ENCODE measurements at places on chromosomes 13 and 19.

- no peak for DNase-seq
These were observed 528 bp upstream of the CHST8 start for GRCh38 chr19:33621065-33621785.

GRCh38 chr19:37691881-37692504 lies 27.6 kb downstream of the ZNF607 start:
- DNase-seq = peak; percentile 51

GRCh38 chr13:111225810-111226546 lies 94.5 kb upstream of the TEX29 start:
- DNase-seq = no peak

GRCh38 chr13:98892821-98893220 lies 85.0 kb downstream of the DOCK9 start:
- DNase-seq = no peak

GRCh38 chr19:52007806-52008557 lies at the start of gene ZNF615:
Gene ZNF615, minus strand, starts transcription at chr19:52008211. Its CDS starts 4,500 bp downstream, at chr19:52003711.
- peak; percentile 76 for DNase-seq

DNA sequence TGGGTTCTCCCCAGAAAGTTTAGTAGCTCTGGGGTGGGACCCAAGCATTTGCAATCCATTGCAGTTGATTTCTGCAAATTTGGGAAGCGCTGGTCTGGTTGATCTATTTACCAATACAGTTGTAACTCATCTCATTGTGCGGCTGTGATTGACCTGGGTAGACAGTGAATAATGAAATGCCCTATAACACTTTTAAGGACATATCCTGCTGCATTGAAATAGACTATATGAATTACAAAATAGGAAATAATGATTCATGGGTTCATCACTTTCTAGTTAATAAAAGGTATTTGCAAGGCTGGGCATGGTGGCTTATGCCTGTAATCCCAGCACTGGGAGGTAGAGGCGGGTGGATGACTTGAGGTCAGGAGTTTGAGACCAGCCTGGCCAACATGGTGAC lies 59.0 kb upstream of the FARP1 start:
- no peak for DNase-seq

- DNase-seq = no peak
These were observed 487 bp downstream of the RPS5 start for GRCh38 chr19:58387338-58388174.

- DNase-seq = no peak
These were observed 867 bp downstream of the WBP4 start for GRCh38 chr13:41061914-41062837.

DNA sequence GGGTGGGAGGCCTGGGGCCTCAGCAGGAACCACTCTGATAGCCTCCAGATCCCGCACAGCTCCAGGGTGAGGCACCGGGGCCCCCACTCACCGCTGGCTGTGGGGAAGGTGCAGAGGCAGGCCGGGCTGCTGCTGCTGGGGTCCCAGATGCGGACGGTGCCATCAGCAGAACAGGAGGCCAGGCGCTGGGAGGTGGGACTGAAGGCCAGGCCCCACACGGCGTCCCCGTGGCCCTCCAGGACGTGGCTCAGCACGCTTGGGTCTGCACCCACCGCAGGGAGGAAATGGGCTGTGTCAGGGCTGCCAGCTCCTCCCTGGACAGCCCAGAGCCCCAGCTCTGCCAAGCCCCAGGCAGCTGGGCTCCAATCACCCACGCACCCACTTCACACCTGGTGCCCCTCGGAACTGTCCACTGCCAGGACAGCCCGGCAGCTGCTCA lies 6.1 kb upstream of the PRKD2 start:
- no peak for DNase-seq

GRCh38 chr13:38952827-38953226 lies 37.8 kb downstream of the STOML3 start:
- DNase-seq = no peak

GRCh38 chr19:827314-827709 lies 325 bp upstream of the AZU1 start:
- DNase-seq = no peak

DNA sequence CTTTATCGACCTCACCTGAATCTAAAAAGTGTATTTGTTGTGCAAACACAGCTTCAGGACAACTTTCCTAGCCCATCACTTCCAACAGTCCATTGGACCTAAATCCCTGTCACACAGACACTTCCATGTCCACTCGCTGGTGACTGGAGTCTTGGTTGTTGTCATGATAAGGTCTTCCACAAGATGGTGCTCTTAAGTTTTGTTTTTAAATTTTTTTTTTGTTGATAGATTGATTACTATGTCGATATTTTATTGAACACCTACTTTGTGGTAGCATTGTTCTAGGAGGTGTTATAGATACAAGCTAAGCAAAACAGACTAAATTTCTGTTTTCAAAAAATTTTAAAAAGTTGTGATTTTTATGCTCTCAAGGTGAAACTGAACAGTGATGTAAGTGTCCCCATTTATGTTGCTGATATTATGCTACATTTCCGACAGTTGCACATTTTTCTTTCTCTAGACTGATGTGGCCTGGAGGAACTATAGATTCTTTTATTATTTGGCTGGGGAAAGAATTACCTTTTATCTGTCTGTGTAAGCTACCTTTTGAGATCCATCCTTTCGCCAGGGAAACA lies 8.1 kb upstream of the ERICH6B start:
- no peak for DNase-seq

All from stimulated activated CD4-positive, alpha-beta T cell treated with anti-CD3 and anti-CD28 coated beads, Interleukin-1b, Interleukin-23, amount 100 ng/mL, for 1 hour (primary cell).